Glomerular endothelial cell (primary cell): ENCODE measurements at places on chromosomes 11 and 22.
A peak's percentile ranks its signal among the peaks of the same experiment; 100 is the strongest.

DNA sequence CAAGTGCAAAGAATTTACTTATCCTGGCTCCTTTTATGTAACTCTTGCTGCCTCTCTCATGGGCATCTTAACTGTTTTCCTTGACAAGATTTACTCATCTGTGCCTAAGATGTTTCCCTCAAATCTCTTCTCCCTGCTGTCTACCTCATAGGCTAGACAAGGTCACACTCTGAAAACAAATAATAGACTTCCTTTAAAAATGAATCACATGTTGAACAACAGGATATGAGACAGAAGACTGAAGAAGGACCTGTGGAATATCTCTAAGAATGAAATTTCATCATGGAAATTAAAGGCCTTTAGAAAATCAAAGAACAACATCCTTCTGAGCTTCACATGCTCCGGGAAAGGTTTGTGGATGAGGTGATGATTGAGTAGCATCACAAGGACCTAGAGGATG, 6.0 kb upstream of the SCGB2A2 start:
- DNase-seq = peak; percentile 34

- no peak for DNase-seq
Measured at GRCh38 chr11:117238221-117238620, 5.8 kb downstream of the RNF214 start.

- DNase-seq = no peak
Measured at GRCh38 chr11:128937480-128937879, 5.2 kb downstream of the TP53AIP1 start.

- peak; percentile 75 for DNase-seq
Measured at GRCh38 chr11:103633068-103633788, 403.2 kb upstream of the DDI1 start.

GRCh38 chr11:113956986-113957385, 17.9 kb upstream of the HTR3A start:
- DNase-seq = no peak

- no peak for DNase-seq
Measured at GRCh38 chr22:50516068-50516467, 8.0 kb downstream of the NCAPH2 start.

DNA sequence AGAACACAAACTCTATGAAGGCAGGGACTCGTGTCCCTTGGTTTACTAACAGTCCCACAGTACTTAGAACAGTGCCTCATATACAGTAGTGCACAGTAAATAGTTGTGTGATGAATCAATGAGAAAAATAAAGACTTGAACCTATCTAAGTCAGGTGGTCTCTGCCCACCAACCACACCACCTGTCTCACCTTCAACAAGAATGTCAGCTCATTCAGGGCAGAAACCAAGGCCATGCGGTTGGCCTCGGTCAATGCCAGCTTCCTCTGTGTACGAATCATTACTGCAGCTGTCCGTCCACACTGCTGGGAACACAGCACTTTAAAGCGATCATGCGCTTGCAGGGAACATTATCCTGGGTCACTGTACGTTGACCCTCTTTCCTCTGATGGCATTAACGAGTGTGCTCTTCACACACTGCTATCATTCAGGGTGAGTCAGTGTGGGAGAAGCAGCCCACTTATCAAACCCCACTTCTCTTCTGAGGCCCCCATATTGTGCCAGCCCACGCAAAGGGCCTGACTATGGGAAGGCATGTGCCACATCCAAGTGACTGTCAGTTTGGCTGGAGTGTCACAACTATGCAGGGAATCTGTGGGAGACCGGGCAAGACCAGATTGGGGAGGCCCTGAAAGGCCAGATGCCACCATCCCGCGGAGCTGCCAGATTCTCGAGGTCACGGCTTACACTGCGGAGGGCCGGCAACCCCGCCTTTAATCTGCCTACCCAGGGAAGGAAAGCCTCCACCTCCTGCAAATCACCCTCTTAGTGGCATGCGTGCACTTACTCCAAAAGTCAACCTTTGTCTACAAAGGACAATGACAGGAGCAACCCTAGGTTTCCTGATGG, 36.1 kb downstream of the LARGE1 start:
- no peak for DNase-seq

DNA sequence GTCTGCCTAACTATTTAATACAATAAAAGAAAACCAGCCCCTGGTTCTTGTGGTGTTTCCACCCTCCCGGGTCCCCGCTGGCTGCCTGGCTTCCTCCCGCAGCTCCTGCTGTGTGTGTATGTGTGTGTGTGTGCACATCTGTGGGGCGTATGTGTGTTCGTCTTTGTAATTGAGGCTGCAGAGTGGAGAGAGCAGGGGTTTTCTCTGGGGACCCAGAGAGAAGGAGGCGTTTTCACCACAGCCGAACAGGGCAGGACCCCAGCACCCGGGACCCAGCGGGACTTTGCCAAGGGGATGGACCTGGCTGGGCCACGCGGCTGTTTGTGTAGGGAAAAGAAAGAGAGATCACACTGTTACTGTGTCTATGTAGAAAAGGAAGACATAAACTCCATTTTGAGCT, 42.7 kb downstream of the IGLL1 start:
- no peak for DNase-seq

GRCh38 chr22:22178992-22179391, 65.6 kb upstream of the VPREB1 start:
- DNase-seq = no peak

DNA sequence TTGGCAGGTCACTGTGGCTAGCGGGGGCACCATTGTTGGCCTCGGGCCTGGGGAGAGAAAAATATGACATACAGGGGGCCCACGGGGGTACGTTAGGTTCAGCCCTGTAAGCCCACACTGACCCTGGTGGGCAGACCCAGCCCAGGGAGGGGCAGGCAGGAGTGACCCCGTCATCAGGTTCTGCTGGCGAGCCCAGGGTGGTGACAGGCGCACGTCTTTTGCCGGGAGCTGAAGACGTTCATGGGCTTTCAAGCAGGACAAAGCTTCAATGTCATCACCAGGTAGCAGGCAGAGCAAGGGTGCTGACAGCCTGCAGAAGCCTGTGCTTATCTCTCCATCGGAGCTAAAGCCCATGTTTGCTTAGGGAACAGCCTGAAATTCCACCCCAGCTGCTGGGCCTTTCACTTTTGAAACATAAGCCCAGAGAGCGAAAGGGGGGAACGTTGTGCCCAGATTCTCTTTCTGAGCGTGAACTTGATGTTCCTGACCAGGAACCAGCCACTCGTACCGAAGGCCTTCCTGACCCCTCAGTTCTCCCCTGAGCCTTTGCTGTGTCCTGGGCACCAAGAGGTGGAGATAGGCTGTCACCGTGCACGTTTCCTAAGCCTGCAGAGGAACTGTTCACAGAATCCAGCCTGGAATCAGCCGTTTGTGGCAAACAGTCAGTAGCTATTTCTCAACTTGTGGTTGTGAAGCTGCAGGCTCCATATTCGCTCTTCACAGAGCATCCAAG, 74.0 kb upstream of the ATXN10 start:
- no peak for DNase-seq

GRCh38 chr11:23687991-23688390, 808.9 kb upstream of the LUZP2 start:
- DNase-seq = no peak

GRCh38 chr22:32699001-32699582, 102.4 kb upstream of the TIMP3 start:
- DNase-seq = no peak

DNA sequence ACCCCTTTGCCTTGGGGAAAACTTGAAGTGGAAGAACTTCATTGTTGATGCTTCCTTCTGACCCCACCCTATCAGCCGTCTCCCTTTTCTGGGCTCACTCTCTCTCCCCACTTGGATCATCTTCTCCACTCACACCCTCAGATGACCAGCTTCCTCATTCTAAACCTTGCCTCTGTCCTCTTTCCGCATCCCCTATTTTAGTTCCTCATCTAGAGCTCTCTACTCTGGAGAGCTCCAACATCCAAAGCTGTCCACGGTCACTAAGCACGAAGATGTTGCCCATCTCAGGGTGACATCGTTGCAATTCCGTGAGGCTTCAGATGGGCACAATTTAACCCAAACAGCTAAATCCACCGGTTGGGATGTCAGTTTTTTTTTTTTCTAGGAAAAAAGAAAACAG, 31.6 kb upstream of the ME3 start:
- no peak for DNase-seq

- no peak for DNase-seq
Measured at GRCh38 chr22:33831207-33831606, 89.1 kb downstream of the LARGE1 start.

- no peak for DNase-seq
Measured at GRCh38 chr11:35105319-35106079, 33.5 kb upstream of the CD44 start.

- no peak for DNase-seq
Measured at GRCh38 chr11:81870815-81871214, 862.8 kb downstream of the FAM181B start.

DNA sequence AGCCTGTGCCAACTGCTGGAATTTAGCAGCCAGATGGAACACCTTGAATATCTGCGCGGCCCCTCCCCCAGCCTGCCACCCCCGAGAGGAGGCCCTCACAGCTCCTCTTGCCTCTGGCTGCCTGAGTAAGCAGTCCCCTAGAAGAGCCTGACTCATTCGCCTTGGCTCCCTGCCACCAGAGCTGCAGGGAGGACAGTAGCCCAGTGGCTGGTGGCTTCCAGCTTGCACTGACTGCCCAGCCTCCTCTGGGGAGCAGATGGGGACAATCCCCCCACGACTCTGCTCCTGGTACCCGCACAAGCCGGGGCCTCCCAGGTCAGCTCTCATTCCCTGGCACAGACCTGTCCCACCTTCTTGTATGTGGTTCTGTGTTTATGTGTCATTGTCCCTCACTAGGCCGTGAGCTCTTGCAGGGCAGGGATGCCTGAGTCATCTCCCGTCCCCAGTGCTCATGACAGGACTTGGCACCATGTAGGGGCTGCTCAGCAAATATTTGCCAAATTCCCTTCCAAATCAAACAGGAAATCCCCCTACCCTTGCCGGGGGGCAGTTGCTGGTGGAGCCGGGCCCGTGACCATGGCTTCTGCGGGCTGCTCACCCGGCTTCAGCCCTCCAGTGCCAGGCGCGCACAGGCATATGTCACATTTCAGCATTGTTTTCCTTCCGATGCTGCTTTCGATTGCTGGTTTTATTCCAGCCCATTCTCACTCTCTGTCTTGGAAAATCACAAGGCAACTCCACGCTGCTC, 43.6 kb downstream of the CACNG2 start:
- peak; percentile 33 for DNase-seq

GRCh38 chr11:65637794-65638419, at the start of gene SIPA1:
Gene SIPA1, plus strand, starts transcription at chr11:65638101. Its CDS starts 2,821 bp downstream, at chr11:65640922.
- DNase-seq = no peak

- no peak for DNase-seq
Measured at GRCh38 chr22:37416827-37417226, 10.5 kb downstream of the ELFN2 start.

GRCh38 chr11:20397281-20397680, 9.8 kb downstream of the PRMT3 start:
- DNase-seq = peak; percentile 23

GRCh38 chr11:118886681-118887111, 3.0 kb downstream of the CXCR5 start:
- no peak for DNase-seq

GRCh38 chr22:49512487-49513165, 315.0 kb downstream of the BRD1 start:
- DNase-seq = no peak

- no peak for DNase-seq
Measured at GRCh38 chr11:76240161-76240540, 33.8 kb upstream of the WNT11 start.

- DNase-seq = no peak
Measured at GRCh38 chr11:34411791-34412190, 26.9 kb upstream of the CAT start.

GRCh38 chr11:46588131-46588530, 5.7 kb downstream of the AMBRA1 start:
- DNase-seq = no peak

DNA sequence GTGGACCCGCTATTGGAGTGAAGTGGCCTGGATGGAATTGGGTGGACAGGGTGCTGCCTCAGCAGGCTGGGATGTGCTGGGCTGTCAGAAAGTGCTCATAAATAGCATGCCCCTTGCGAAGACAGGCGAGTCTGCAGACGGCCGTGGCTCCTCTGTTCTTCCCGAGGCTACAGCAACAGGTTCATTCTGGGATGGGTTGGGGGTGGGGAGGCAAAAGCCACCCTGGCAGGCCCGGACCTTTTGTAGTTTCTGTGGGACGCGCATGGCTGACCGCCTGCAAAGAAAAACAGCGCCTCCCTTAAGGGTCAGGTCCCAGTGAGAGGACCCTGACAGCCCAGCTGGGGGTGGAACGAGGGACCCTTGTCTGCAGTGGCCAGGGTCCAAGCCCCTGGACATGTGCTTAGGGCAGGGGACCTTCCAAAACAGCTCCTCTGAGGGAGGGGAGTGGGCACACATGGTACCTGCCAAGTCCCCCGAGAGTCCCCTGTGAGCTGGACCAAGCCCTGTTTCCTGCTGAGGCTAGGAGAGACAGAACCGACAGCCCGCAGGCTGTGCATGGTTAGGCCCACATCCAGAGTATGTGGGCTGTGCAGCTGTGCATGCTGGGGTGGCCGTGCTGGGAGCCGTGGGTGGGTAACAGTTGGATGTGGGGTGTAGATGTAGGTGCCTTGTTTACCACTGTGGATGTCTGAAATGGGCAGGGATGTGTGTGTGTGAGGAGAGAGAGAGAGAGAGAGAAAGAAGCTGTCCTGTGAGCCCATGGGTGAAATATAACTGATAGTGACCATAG, at the start of gene CRYBB3:
Gene CRYBB3 (plus strand): TSS at position 128 of the 790 bp plus-strand sequence. CDS start 1,539 bp downstream, outside the sequence.
- no peak for DNase-seq

- DNase-seq = no peak
Measured at GRCh38 chr11:66050581-66051231, 1.5 kb upstream of the SF3B2 start.

- no peak for DNase-seq
Measured at GRCh38 chr11:61972672-61973475, 5.4 kb upstream of the FTH1 start.

GRCh38 chr11:8283465-8284230, 20.0 kb upstream of the LMO1 start:
- no peak for DNase-seq

- no peak for DNase-seq
Measured at GRCh38 chr22:35604621-35605368, 12.3 kb downstream of the MB start.

DNA sequence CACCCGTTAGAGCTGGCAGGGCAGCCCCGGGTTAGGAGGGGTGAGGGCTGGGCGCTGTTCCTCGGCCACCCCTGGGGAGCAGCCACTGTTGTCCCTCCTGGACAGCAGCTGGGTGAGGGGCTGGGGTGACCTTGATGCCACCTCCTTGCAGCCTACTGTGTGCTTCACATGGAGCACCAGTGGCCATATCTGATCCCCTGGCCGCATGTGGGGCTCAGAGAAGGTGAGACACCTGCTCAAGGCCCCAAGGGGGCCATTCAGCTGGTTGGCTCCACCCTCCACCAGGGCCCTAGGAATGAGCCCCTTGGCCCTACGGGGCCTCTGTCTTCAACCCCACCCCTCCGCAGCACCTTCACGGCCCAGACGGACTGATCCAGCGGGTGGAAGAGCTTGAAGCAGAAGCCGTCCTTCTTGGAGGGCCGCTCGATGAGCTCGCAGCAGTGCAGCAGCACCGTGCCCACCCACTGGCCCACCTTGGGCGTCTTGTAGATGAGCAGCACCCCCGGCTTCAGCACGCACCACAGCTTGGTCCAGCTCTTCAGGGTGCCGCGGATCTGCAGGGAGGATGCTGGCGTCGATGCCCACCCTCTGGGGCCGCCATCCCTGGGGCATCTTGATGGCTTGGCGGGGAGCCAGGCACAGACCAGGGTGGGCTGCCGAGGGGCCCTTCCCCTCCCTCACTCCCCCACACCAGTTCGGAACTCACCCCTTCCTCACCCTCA, 44.9 kb downstream of the OSBPL5 start:
- no peak for DNase-seq

- DNase-seq = no peak
Measured at GRCh38 chr11:79039122-79039521, 401.7 kb downstream of the TENM4 start.
